ENCODE measurements at places on chromosomes 7 and 10.

DNA sequence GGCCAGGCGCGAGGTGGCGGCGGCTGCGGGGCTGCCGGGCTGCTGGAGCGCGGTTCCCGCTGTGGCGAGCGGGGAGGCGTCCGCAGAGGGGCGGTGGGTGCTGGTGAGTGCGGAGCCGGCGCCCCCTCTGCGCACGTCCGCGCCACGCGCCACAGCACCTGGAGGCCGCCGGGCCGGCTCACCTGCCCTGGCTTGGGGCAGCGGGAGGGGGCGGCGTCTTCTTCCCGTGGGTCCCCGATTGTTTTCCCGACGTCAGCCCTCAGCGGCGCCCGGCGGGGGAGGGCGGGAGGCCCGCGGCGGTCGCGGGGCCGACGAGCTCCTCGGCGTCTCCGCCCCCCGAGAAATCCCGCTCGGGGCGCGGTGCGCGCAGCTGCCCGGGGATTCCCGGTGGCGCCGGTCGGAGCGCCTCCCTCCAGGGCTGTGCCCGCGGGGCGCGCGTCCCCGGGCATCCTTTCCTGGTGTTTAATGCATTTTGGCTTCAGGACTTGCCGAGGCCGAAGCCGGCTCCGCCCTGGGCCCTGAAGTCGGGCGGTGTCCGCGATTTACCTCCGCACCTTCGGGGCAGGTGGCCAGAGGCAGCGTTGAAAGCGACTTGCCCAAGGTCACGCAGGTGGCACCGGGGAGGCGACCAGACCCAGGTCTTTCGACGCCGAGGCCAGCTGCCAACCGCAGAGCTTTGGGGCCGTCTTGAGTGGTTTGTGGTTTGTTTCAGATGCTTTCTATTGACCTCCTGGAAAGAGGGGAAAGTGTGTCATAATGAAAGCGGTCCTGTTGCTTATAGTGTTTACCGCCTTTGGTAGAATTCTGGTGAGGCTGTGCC lies 561 bp downstream of the PLEKHA1 start:
- peak; percentile 82 for DNase-seq

- no peak for DNase-seq
Observed at GRCh38 chr7:104873401-104873800, 140.6 kb upstream of the KMT2E start.

DNA sequence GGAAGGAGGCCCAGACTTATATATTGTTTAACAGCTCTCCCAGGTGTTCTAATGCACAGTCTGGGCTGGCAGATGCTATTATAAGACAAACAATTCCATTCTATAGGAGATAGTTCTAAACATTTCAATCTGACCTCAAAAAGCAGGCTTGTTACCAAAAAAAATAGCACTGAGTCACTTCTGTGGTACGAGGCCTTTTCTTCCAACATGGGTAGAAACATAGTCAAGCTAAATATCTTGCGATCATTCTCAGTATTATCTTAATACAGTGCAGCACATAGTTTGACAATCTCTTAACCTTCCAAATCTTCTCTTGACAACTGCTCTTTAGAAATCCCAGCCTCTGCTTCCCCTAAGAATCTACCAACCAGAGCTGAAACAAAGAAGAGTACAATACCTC lies 46.6 kb upstream of the MKX start:
- no peak for DNase-seq

DNA sequence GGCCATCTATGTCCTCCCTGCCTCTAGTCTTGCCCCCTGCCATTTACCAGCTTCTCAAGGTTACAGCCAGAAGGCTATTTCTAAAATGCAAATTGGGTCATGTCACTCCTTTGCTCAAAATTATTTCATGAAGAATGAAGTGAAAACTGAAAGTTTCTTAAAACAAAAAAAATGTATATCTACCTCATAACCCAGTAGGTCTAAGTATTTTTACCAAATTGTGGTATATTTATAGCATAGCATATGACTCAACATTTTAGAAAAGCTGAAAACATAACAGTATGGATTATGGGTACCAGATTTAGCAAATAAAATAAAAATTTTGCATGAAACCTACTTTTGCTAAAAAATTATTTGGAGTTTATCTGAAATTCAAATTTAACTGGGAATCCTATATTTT lies 78.4 kb downstream of the SLC16A9 start:
- DNase-seq: no peak

DNA sequence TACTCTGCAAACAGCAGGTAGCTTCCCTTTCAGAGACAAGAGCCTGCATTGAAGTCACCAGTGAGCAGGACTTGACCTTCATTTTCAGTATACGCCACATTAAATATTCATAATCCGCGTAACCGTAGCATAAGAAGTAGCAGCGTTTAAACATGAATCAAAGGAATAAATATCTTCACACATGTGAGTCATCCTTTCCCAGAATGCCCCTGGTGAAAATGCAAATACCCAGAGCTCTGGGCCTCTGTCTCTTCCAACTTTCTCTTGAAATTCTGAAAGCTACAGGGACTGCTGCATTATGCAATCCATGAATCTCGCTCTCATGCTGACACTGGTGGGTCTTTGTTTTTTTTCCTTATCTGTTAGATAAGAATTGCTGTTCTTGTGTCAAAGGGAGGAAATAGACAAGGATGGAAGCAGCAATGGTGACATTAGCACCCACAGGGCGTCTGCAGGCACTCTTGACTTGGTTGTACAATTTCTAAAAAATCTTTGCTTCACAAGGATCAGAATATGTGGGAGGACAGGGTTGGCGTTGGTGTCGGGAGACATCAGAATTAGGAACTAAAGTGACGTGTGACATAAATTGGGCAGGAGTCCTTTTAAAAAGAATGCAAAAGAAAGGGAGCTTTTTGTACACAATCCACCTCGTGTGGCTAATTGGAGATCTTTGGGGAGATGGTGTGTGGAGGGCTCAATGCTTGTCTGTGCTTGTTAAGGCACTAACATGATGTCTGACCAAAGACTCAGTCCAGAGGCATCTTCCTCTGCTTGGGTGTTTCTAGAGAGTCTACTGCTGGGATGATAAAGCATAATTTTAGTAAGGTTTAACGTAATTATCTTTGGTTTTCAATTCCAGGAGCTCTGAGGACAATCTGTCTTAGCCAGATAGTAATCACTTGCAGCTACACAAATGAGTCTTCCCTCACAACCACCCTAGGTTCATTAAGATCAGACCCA lies 390.3 kb downstream of the KCNMA1 start:
- DNase-seq: no peak

GRCh38 chr10:118841881-118842605 lies 87.3 kb upstream of the CACUL1 start:
- no peak for DNase-seq

- DNase-seq: peak; percentile 99
Observed at GRCh38 chr7:25125137-25125946, at the start of gene CYCS. TSS of gene CYCS (minus strand) at chr7:25125260. CDS start at chr7:25124119, 1,141 bp downstream.

DNA sequence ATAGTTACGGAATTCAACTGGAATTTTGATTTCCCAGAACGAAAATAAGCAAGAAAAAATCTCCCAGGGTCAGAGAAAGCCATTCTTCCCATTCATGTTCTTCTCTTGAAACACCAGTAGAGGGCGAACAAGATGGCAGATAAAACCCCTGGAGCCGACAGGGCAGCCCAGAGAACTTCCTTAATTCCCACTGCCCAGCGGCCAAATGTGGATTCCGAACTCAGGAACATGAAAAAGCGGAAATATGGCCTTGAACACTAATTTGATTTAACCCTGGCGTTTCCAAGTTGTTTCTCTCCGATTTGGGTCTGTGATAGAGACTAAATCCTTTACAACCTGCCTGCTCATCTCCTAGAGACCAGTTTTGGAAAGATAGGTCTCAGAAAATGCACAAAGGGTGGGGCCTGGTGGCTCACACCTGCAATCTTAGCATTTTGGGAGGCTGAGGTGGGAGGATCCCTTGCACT lies 100.7 kb upstream of the WAC start:
- DNase-seq: peak; percentile 22

GRCh38 chr10:54914049-54914448 lies 113.0 kb upstream of the PCDH15 start:
- no peak for DNase-seq

GRCh38 chr7:16135658-16136057 lies 285.7 kb downstream of the CRPPA start:
- DNase-seq: no peak

DNA sequence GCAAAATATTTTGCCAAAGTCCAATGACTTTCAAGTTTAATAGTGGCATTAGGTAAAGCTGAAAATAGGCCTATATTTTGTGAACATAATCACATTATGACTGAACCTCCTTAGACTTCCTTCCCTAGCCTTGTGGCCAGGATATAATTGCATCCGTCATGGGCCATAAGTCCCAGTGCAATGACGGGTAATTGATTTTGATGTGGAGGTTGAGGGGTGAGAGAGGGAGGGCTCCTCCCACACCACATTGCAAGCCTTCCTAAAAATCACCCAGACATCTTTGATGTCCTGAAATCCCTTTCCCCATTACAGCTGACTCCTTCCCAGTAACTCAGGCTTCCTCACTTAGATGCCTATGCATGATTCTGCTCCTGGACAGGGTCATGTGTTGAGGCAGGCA lies 25.6 kb downstream of the TAS2R41 start:
- DNase-seq: no peak

DNA sequence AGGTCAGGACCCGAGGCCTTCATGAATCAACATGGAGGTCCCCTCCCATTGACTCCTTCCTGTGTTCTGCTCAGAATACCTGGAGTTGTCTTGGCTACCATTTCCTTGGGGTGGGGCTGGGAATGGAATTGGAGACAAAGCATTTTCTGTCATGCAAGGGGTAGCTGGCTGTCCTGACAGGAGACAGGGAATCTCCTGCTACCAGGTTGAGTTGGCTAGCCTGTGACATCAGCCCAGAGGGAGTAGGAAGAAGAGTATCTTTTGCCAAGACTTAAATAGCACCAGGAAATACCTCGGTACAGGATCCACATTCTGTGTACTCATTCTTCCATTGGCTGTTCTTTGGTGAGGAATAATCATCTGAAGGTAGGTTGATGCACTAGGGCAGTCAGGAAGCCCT lies 4.9 kb downstream of the ZDHHC16 start:
- DNase-seq: no peak

DNA sequence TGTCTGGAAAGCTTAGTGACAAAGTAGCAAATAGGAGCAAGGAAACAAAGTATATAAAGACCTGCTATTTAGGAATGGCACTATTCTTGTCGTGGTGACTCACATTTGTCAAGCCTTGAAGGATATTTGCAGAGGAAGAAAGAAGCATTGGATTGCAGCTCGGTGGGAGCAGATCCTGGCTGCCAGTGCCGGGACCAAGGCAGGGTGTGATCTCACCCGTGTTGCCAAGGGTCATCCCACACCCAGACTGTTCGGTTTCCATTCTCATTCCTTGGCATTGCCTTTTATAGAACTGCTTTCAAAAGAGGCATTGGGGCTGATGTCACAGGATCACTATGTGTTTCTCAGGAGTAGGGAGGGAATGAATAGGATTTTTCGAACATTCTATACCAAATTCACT lies 176.2 kb downstream of the GALNT17 start:
- DNase-seq: no peak

DNA sequence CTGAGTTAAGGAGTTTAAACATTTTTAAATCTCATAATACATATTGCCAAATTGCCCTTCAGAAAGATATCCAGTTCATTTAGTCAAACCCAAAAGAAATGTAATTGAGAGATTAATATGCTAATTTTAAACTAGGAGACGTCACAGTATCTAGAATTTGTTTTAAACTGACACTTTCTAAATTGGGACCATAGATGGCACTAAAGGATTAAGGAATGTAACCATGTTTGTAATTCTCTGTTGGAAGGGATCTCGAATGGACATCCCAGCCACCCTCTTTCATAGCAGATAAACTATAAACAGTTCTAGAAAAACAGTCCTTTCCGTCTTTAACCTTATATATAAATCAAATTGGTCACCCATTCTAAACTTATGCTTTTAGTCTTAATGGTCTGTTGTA lies 30.0 kb upstream of the SAMD9L start:
- no peak for DNase-seq

GRCh38 chr10:100653957-100654781 lies 91.2 kb upstream of the PAX2 start:
- DNase-seq: no peak

DNA sequence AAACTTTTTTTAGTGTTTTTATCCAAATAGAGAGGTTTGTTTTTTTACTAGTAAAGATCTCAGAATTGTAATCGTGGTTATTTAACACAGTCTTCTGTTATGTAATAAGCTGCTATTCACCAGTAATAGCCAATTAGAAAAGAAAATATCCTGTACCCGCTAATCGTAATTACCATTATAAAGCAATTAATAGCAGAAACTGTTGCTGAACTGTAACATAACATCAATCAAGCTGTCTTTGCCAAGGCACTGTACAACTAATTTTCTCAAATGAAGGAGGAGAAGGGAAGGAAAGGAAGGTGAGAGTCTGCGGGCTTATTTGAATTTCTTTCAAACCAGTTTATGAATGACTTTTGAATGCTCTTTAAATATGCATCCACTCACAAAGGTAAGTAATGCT lies 9.3 kb downstream of the ZNF277 start:
- DNase-seq: no peak

GRCh38 chr7:5822742-5823503 lies 41.5 kb upstream of the RNF216 start:
- peak; percentile 99 for DNase-seq

DNA sequence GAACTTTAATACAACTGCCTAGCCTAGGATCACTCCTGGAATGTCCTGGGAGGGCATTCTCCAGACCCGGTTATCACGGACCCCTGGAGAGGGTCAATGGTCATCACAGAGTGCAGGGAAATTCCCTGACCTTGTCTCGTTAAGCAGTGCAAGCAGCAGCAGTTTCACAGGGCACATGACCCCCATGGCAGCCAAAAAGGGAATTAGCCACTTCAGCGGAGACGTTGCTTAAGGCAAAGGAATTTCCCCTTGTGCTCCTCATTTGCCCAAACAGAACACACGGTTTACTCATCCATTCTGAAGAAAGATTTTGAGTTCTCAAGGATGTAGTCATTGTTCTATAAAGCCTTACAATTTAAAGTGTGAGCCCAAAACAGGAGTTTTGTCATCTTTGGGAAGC lies 260.3 kb downstream of the SNX13 start:
- DNase-seq: no peak

- DNase-seq: no peak
Observed at GRCh38 chr7:87480386-87480785, 4.9 kb upstream of the ABCB4 start.

GRCh38 chr7:144671429-144671828 lies 164.4 kb downstream of the TPK1 start:
- no peak for DNase-seq
